NCI-H524 (cell line): ENCODE measurements at places on chromosomes 5 and 9.
A peak's percentile ranks its signal among the peaks of the same experiment; 100 is the strongest.

DNA sequence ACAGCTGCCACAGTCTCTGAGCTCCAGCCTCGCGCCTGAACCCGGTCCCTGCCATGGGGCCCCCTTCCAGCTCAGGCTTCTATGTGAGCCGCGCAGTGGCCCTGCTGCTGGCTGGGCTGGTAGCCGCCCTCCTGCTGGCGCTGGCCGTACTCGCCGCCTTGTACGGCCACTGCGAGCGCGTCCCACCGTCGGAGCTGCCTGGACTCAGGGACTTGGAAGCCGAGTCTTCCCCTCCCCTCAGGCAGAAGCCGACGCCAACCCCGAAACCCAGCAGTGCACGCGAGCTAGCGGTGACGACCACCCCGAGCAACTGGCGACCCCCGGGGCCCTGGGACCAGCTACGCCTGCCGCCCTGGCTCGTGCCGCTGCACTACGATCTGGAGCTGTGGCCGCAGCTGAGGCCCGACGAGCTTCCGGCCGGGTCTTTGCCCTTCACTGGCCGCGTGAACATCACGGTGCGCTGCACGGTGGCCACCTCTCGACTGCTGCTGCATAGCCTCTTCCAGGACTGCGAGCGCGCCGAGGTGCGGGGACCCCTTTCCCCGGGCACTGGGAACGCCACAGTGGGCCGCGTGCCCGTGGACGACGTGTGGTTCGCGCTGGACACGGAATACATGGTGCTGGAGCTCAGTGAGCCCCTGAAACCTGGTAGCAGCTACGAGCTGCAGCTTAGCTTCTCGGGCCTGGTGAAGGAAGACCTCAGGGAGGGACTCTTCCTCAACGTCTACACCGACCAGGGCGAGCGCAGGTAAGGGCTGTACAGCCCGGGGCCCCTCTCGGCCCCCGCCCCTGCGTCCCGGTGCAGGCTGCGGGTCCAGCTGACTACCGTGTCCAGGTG lies 509 bp downstream of the LVRN start:
- DNase-seq: no peak

- no peak for DNase-seq
Observed at GRCh38 chr5:165349735-165350134, 1844.3 kb downstream of the MAT2B start.

- no peak for DNase-seq
Observed at GRCh38 chr5:66246608-66247007, 102.5 kb downstream of the SREK1 start.

DNA sequence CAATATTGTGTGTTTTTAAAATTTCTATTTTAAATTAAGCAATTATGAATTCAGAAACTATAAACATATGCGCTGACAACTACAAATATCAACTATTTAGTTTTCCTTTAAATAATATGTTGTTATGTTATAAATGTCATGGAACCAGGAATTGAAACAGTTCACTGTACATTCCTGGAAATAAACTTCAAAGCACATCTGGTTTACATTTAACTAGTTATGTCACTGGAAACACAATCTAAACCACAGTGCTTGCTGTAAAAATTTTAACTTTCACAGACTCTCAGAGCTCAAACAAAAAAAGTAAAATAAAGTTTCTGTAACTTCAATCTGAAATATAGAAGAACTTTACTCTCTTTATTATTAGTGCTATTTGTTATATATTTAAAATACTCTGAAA lies 179.2 kb downstream of the FBN2 start:
- no peak for DNase-seq

- DNase-seq: no peak
Observed at GRCh38 chr9:137053944-137054931, at the start of gene ENTPD2. Gene ENTPD2 (minus strand): TSS chr9:137054061. CDS start chr9:137053997, 64 bp downstream.

- no peak for DNase-seq
Observed at GRCh38 chr9:17019398-17019797, 115.4 kb upstream of the CNTLN start.

GRCh38 chr5:108548684-108549596 lies 167.0 kb upstream of the FBXL17 start:
- no peak for DNase-seq

DNA sequence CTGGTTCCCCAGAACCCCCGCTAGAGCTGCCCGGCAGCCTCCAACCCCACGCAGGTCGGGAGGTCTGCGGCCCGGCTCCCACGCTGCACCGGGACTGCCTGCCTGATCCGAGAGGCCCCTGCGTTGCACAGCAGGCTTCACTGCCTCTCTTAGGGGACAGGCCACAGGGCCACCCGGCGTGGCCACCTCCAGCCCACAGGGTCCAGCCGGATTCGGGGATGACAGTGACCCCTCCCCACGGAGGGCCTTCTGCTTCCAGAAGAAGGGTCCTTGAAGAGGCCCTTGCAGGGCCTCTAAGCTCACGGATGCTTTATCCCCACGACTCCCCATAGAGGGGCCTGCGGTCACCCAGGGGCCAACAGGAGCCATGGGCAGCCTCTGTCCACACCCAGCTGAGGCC lies 66.1 kb upstream of the PPP1R26 start:
- no peak for DNase-seq

- peak; percentile 90 for DNase-seq
Observed at GRCh38 chr9:98445576-98445975, 190.1 kb upstream of the TBC1D2 start.

DNA sequence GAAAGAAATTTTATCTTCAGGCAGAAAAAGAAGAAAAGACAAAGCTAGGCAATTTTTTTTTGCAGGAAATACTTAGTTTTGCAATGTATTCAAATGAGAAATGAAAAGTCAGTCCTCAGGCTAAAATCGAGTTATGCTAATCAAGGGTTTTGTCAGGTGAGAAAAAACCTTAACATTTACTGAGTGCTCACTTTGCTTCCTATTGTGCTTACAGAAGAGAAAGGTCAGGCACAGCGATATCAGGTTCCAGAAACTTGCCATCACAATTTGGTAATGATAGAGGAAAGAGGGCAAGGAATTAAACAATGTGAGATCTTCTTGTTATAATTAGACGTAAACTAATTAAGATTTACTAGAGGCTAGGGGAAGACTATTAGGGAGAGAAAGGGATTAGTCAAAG lies 431.7 kb upstream of the CTNND2 start:
- no peak for DNase-seq

DNA sequence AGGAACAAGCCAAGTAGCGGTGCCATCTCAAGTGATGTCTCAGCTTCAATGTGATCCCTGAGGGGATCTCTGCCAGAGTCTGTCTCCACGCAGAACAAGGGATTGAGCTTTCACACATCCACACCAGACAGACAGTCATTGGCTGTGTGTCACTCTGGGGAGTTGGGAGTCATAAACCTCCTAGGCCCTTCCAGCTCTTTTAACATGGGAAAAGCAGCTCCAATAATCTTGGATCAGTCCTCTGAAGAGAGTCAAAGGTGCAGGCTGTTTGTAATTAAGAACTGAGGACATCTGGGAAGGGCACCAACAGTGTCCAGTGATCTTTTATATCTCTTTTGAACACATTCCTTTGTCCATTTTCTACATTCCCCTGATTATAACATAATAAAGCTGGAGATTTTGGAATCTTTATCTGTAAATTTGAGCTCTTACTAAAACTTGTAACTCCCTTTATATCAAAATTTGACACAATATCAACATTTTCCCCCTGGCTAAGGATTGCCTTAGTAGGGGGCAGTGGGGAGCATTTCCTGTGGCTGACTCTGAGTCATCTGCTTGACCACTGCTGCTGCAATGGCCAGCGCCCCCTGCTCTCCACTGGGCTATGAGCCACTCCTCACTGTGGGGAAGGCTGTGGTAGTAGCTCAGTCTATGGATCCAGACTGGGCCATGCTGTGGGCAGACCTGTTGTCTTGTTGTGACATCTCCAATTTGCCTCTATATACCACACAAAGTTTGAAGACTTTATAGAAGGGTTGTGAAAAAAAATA lies 284.4 kb downstream of the OSTF1 start:
- DNase-seq: no peak

GRCh38 chr5:158304607-158305006 lies 445.7 kb upstream of the CLINT1 start:
- DNase-seq: no peak

- no peak for DNase-seq
Observed at GRCh38 chr5:96187309-96188027, 225.8 kb upstream of the ELL2 start.

GRCh38 chr5:142810081-142810480 lies 39.9 kb downstream of the ARHGAP26 start:
- DNase-seq: no peak

DNA sequence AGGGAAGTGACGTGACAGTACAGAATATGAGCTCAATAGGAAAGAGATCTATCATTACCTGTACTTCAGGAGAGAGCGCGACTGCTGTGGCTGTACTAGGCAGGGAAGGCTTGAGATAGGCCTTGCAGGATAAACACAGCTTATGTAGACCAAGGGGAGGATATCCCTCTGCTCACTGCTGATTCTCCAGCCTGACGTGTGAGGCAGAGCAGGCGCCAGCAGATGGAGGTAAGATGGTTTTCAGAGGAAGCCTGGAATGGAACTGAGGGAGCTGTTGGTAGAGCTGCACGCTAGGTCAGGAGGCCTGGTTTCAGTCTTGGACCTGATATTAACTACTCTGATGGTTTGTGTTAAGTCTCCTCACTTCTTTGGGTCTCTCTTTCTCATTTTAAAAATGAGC lies 291.4 kb downstream of the YTHDC2 start:
- no peak for DNase-seq

- no peak for DNase-seq
Observed at GRCh38 chr5:79591326-79591725, 20.9 kb upstream of the TENT2 start.

- peak; percentile 35 for DNase-seq
Observed at GRCh38 chr9:87505869-87506678, 8.4 kb downstream of the DAPK1 start.

GRCh38 chr5:65061250-65061973 lies 292.7 kb downstream of the CWC27 start:
- DNase-seq: no peak
